ENCODE measurements at places on chromosomes 4 and X.

DNA sequence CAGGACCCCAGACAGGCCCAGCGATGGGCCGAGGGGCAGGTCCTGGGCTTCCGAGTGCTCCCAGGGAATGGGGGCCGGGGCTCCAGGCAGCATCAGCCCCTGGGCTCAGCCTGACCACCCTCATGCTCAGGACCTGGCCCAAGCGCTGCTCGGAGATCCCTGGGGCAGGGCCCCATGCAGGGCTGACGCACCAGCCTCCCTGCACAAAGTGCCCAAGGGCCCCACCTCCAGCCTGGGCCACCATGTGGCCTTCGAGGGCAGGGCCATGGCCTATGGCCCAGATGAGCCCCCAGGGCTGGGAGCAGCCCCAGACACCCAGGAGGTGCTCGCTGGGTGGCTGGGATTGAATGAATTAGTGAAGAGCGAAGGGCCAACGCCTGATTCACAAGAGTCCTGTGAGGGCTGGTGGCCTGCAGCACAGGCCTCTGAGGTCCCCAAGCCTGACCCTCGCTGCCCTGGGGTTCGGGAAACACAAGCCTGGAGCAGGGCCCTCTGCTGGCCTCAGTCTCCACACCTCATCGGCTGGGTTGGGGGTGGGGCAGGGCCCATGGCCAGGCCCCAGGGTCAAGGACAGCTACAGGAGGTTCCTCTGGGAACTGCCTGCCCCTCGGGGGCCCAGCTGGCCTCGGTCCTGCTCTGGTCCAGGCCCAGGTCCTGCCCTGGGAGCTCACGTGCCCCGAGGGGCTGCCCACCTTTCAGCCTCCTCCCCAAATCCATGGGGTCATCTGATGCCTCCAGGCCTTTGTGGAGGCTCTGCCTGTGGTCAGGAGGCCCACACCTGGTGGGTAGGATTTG lies 13.3 kb upstream of the FGFR3 start:
- DNase-seq, result no peak

DNA sequence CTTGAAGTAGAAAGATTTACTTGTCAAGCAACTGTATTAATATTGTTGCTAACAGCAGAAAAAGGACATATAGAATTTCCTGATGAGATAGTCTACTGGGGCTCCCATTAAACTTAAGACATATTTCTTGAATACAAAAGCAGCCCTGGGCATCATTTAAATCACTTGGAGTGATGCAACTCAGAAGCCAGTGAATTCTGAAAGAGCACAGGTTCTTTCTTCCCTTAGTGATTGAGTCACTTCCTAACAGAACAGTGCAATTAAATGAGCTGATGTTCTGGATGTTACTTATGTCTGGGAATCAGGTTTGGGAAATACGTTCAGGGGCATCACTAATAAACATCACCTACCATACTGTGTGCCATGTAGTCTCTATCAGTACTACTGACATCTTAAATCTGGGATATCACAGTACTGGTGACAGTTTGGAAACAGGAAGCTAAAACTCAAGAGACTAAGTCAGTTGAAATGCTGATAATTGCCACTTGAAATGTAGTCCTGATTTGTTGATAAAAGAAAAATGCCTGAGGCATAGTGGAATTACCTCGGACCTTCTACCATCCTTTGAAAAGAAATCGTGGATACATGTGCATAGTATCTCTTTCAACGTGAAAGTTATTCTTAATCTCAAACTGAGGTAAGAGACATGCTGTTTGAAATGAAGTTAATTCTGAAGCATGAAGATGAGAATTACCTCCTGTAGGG lies 249.2 kb upstream of the GPRIN3 start:
- DNase-seq, result no peak

GRCh38 chr4:173504181-173504503 lies 25.9 kb downstream of the HAND2 start:
- no peak for DNase-seq

DNA sequence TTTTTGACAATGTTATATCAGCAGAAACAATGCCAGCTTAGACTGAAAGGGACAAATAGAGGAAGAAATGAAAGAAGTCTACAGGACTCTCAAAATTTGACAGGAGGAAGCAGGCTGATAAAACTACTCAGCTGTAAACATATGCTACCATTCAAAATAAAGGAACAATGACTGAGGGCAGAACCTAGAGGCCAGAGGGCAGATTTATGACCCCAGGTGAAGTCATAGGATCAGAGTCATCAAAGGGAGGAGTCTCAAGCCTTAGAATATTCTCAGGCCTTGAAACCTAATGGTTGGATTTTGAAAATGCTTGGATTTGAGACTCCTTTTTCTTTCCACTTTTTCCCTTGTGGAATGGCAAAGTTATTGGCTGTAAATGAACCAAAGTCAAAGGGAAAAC lies 17.0 kb upstream of the SYTL5 start:
- DNase-seq, result no peak

GRCh38 chr4:119624356-119624755 lies 4.2 kb downstream of the PDE5A start:
- DNase-seq, result no peak

DNA sequence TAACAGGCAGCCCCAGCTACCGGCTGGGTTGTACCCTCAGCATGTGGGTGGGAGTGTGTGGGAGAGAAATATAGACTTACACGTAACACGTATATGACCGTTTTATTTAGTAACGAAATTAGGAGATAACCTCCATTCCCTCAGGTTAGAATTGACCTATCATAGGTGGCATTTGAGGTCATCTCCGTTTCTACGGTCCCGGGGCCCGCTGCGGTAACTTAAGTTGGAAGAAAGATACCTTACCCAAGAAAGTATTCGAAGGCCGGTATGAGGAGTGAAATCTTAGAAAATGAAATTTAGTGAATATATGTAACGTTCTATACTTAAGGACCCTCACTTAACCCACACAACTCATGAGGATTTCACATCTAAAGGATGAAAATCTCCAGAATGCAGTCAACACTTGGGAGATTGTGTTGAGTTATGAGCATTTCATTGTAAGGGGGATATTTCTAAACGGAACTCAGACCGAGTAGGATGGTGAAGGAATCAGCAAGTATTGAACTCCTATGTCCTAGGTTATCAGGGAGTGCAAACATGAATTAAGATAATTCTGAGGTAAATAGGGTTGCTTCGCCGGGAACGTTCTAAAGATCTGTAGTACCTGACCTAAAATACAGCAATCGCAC lies 891 bp downstream of the CISD2 start:
- DNase-seq, result no peak

DNA sequence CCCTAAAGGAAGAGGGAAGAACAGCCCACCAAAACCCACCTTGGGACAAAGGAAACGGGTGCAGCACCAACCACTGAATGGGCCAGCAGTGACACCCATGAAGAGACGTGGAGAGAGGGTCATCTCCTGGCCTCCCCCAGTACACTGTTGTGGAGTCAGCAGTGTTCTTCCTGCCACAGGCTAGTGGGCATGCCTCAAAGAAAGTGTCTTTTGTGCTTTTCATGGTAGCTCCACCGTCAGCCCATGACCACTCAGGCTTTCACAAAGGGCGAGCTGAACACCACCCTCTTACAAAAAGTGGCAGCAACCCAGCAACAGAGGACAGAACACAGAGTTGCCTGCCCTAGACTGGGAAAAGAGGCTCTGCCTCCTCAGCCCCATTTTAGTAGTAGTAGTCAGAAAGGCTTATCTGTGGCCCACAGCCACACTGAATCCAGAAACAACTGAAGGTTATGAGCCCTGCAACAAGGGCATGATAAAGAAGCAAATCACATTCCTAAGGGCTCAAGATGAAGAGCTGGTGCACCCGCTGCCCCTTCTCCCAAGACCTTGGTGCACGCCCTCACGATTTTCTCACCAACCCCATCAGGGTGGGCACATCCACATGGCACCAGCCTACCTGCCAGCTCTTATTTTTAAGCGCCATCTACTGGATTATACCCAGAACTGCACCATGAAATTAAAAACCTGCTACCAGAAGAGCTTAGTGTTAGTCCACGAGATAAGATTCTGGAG lies 53.1 kb downstream of the RAB28 start:
- no peak for DNase-seq

GRCh38 chr4:169142906-169143305 lies 127.8 kb downstream of the SH3RF1 start:
- DNase-seq, result no peak

DNA sequence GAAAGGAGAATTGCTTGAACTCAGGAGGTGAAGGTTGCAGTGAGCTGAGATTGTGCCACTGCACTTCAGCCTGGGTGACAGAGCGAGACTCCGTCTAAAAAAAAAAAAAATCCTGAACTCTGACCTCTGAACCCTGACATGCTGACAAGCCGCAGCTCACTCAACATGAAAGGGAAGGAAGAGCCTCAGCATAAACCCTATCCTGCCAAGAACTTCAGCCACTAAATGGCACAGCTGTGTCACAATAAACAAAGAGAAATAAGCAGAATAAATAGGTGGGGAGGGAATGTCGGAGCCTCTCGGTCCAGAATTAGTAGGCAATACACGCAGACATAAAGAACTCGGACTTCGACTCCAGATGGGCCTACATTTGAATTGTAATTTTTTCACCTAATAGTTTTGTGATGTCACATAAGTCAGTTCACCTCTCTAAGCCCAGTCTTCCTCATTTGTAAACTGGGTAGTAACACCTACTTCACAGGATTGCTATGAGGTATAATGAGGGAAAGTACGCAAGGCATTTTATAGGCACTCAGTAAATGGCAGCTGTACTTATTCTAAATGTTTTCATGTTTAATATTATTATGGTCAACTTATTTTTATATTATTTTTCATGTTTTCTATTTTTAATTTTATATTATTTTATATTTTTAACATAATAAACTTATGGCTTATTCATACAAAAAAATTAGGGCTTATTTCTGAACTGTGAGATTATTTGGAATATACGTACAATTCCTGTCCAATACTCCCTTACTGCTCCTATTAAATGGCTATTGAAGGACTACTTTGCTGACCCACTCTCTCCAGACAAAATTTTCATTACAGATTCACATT lies 243.4 kb downstream of the SCFD2 start:
- DNase-seq, result no peak

GRCh38 chrX:10190367-10190766 lies 33.6 kb downstream of the CLCN4 start:
- no peak for DNase-seq

- DNase-seq, result no peak
Observed at GRCh38 chr4:60485276-60485675, 714.9 kb upstream of the ADGRL3 start.

GRCh38 chr4:7147661-7148310 lies 44.6 kb upstream of the SORCS2 start:
- no peak for DNase-seq

- DNase-seq, result no peak
Observed at GRCh38 chr4:140869446-140869845, 113.3 kb upstream of the TBC1D9 start.

- no peak for DNase-seq
Observed at GRCh38 chrX:12974305-12974795, 560 bp upstream of the TMSB4X start.

DNA sequence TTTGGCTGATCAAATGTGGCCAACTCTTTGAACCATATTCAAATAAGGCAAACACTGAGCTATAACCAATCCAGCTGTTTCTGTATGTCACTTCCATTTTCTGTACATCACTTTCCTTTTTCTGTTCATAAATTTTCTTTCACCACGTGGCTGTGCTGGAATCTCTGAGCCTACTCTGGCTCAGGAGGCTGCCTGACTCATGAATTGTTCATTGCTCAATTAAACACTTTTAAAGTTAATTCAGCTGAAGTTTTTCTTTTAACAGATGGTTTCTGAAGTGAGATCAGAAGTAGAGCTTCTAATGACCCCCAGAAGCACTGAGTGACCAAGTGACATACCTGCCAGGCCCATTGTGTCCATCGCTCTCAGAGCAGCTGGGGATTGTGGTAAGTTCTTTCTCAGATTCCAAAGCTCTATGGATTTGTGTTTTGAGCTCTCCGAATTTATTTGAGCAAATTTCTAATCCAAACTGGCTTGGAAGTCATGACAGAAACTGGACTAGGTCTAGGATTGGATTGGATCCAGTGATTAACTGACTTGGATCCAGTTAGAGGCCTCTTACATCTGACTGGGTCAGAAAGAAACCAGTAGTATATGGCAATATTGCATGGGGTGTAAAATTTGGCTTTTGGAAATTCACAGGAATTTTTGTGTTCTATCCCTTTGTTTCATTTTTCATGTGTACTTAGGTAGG lies 121.2 kb upstream of the BANK1 start:
- DNase-seq, result no peak

DNA sequence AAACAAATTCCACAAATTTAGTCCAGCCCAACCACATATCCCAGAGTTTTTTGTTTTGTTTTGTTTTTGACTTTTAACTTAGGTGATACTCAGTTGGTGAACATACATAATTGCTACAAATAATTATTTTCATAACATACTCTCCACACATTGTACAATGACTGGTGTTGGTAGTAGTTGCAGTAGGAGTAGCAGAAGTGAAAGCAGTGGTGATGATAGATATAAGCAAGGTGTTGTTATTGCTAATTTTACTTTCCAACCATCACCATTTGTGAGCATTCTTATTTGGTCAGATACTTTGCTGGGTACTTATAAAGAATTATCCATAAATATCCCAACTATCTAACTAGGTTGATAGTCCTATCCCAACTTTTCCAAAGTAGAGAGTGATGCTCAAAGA lies 47.3 kb downstream of the ARHGAP24 start:
- DNase-seq, result no peak

- DNase-seq, result no peak
Observed at GRCh38 chr4:140126261-140126660, 27.7 kb downstream of the MAML3 start.

GRCh38 chrX:80765220-80765625 lies 44.5 kb downstream of the BRWD3 start:
- no peak for DNase-seq

DNA sequence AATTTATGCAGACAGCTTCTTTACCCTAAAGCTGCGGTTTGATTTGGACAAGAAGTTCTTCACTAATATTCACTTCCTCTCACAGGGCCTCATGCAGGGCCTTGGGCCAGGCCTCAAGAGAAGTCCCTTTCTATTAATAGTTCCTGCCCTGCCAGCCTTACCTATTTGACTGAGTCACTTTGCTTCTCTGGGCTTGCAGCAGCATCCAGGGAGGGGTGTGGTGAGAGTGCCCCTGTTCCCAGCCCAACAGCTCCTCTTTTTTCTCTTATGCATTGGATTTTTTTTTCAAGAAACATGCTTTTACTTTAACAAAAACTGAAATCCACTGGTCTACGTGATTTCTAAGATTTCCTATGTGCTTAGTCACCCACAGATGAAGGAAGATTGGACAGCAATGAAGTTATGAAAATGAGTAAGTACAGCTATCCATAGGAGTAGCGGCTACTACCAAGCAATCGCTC lies 26.7 kb downstream of the FAM156B start:
- no peak for DNase-seq

DNA sequence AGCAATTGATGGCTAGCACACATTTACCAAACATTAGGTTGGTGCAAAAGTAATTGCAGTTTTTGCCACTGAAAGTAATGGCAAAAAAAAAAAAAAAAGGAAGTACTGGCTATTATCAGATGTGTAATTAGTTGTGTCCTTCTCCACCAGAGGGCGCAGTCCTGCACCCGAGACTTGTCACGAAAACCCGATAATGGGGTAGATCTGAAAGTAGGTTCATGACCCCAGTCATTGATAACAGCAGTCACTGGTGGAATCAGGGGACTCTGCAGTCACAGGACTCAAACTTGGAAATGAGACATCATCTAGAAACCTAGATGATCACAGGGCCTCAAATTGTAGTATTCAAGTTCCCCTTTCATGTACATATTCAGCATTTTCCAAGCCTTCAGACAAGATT lies 13.1 kb upstream of the ACOT9 start:
- DNase-seq, result no peak

GRCh38 chrX:26192204-26192603 lies at the start of gene MAGEB6:
MAGEB6 (plus strand) TSS chrX:26192440; CDS start chrX:26193847, 1,407 bp downstream.
- DNase-seq, result no peak

Measured in stimulated activated CD4-positive, alpha-beta T cell treated with anti-CD3 and anti-CD28 coated beads, Interleukin-15, amount 100 ng/mL, for 1 hour (primary cell).